CD4-positive, alpha-beta memory T cell (primary cell): ENCODE measurements at places on chromosomes 1 and 21.

DNA sequence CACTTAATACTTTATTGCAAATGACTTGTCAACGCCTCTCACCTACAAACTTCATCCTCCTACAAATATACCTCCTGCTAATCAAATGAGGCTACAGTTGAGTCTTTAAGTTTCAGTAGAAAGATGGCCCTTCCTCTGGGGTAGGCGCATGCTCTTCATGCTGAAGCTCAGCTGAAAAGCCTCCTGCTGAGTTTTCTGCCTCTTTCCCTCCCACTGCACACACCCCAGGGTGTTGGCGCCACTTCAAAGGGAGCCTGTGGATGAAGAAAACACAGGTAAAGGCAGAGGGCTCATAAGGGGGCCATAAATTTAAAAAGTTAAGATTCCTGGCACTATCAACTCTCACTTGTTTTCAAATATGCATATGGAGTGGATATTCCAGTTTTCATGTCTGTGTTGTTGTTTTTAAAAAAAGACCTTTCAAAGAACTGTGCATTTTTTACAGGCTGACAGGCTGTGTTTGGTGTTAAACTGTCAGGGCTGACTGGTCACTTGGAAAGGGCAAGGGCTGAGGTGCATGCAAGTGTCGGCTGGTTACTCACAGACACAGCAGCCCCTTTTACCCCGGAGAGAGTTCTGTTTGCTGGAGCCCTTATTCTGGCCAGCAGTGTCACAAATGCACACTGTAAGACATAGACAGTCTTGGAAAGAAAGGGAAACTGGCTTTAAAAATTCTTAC, 42.9 kb upstream of the LGALS8 start:
- no peak for DNase-seq
- no peaks in the 10 kb centered on the region for H3K4me1 ChIP-seq
- no peaks in the 10 kb centered on the region for H3K36me3 ChIP-seq
- H3K4me3 ChIP-seq = no peak overlapping the region
- H3K27ac ChIP-seq = no peak overlapping the region

GRCh38 chr1:154747380-154747739, 122.7 kb downstream of the KCNN3 start:
- no peak for DNase-seq
- no peaks in the 10 kb centered on the region for H3K27me3 ChIP-seq
- H3K4me1 ChIP-seq = peaks cover 49% of the 10 kb centered on the region
- H3K4me3 ChIP-seq = no peak overlapping the region

DNA sequence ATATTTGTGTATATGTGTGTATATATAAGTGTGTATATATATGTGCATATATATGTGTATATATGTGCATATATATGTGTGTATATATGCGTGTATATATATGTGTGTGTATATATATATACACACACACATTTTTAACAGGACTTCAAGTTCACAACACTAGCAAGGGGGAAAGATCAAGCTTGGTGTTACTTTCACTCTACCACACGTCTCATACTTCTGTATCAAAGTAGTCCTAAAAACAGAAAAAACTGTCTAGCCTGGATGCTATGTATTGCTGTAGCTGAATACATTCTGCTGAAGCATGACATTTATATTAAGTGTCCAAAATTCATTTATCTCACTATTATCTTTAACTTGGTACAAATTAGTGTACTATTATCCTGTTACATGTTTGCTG, 17.9 kb upstream of the ATP6V1G3 start:
- no peak overlapping the region for H3K4me3 ChIP-seq
- no peaks in the 10 kb centered on the region for H3K27me3 ChIP-seq
- no peak overlapping the region for H3K27ac ChIP-seq
- peaks cover 78% of the 10 kb centered on the region for H3K4me1 ChIP-seq
- DNase-seq = no peak

DNA sequence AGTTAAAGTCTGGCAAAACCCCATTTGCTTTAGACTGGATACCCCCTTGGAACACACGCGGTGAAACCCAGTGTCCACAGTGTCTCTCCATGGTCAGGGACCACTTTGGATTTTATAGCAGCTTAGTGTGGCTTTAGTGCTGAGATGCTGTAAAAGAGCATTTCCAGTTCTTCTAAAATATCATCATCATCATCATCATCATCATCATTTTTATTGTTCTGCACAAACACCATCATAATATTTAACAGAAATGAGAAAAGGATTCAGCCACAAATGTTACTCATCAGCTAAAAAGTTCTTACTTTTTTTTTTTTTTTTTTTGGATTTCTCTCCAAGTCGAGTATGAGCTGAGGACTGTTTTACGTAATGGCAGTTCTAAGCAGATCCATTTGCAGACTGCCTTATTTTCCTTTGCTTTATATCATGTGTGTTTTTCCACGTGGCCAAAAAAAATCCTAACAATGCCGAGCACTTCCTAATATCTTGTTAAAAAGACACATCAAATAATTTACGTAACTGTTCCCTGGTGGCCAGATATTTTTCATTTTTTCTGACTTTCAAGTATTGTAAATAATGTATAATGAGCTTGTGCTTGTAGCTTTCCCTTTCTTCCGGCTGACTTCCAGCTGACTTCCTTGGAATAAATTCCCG, 62.8 kb downstream of the EVA1C start:
- no peaks in the 10 kb centered on the region for H3K4me1 ChIP-seq
- H3K27me3 ChIP-seq = no peaks in the 10 kb centered on the region
- H3K27ac ChIP-seq = no peak overlapping the region

DNA sequence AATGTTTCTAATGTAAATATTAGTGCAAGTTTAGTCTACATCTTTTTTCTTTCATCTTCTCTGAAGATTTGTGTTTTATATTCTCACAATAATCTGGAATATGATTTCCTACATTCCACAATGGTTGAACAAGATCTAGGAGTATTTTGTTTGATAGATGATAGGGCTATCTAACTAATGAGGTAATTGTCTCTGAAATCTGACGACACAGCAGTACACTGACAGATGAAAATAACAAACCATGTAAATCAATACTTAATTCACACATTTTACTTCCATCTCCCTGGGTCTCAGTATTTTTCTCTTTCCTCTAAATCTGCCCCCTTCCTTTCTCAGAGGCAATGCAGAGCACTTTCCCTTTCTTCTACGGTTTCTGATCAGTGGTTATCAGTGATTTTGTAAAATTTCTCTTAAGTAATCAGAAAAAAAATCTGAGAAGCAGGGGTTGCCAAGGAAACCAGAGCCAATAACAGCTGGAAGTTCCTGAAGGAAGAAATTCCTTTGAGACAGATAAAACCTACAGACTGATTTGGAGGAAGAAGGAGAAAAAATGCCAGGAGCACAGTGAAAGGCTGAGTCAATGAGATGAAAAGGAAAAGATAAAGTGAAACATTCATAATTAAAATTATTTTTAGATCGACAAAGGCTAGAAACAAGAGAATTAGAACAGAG, 7.3 kb upstream of the ANKRD13C start:
- H3K36me3 ChIP-seq = no peaks in the 10 kb centered on the region
- no peak for DNase-seq
- no peaks in the 10 kb centered on the region for H3K4me1 ChIP-seq
- no peaks in the 10 kb centered on the region for H3K27me3 ChIP-seq
